NCI-H1694 treated with DMSO at 0.1 percent for 48 hours (cell line): ENCODE measurements at places on chromosomes 16 and 17.

DNA sequence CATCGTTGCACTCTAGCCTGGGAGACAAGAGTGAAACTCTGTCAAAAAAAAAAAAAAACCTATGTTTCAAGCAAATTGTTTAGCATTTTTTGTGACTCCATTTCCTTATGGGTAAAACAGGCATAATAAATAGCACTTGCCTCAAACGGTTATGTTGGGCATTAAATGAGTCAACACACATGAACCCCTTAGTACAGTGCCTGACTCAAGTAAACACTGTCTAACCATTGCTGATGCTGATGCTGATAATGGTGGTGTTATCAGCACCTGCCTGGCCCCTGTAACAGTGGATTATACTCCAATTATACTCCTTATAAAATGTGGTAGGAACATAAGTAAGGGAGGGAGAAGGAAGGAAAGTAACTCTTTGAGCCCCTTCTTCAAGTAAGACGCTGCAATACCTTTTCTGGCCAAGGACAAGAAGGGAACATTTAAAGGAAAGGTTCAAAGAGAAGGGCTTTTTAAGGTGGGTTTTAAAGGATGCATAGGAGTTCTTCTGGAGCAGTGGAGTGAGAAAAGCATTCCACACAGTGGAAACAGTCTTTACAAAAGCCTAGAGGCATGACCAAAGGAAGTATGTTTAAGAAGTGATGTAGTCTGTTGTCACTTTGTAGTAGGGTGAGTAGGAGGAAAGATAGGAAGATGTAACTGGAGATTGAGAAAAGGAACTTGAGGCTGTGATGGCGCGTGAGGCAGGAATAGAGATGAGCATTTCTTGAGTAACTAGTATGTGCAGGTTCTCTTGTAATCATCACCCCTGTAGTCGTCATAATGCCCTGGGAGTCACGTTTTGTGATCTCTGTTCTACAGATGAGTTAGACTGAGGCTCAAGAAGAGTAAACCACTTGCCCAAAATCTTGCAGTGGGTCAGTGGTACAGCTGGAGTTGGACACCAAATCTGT, 4.3 kb downstream of the SCNN1B start:
- DNase-seq = no peak

DNA sequence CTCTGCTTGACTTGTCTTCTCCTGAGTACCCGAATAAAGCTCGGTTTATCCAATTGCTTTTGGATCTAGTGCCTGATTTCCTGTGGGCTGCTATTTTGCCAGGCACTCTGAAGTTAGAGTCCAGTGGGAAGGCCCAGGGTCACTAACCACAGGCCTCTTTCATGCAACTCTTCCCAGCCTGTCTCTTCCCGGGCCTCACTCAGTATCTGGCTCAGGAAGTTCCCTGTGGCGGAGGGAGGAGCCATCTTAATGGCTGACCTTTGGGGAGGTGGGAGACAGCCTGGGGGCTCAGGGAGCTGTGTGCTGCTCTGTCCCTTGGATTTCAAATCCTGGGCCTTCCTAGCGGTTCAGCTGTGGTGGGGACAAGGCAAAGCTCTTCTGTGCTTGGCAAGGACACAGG, 328.5 kb downstream of the SLC39A11 start:
- no peak for DNase-seq

DNA sequence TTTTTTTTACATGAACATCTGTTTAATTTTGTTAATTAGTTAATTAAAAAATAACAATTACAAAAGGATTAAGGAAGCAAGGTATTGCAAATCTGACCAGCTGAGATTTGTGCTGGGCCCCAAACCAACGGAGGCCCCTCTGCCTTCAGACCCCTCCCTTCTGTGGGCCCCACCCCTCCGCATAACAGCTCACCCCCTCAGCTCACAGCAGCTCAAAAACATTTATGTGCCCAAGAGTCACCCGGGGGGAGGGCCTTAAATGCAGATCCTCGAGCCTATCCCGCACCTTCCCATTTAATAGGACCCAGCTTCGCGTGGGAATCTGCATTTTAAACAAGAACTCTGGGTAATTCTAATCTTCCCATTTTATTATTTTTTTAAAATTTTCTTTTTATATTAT, 75.0 kb downstream of the MGAT5B start:
- DNase-seq = no peak

DNA sequence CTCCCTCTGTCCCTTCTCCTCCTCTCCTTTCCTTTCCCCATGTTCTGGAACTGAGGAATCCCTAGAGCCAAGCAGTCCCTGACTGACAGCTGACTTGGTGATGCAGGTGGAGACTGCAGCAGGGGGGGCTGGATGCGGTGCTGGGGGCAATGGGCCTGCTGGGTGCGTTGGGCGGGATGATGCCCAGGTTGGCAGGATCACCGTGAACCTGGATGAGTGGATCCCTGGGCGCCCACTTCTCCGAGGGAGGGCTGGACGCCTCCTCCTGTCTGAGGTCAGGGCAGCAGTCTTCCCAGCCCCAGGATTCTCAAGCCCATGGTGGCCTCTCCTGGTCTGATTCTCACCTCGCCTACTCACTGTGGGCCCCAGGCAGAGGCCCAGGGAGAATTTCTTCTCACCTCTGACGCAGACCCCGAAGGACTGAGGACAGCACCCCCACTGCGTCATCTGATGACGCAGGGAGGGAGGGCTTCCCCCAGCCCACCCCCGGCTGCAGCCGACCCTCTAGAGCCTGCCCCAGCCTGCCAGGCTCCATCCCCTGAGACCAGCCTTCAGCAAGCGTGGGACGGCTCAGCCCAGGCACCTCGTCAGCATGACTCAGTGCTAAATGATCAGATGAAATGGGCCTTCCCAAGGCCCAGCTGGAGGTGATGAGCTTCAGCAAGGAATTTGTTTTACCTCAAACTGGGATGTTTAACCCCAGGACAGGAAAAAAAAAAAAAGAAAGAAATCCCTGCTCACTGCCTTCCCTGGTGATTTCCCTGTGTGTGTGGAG, 188.0 kb upstream of the TNRC6C start:
- no peak for DNase-seq

DNA sequence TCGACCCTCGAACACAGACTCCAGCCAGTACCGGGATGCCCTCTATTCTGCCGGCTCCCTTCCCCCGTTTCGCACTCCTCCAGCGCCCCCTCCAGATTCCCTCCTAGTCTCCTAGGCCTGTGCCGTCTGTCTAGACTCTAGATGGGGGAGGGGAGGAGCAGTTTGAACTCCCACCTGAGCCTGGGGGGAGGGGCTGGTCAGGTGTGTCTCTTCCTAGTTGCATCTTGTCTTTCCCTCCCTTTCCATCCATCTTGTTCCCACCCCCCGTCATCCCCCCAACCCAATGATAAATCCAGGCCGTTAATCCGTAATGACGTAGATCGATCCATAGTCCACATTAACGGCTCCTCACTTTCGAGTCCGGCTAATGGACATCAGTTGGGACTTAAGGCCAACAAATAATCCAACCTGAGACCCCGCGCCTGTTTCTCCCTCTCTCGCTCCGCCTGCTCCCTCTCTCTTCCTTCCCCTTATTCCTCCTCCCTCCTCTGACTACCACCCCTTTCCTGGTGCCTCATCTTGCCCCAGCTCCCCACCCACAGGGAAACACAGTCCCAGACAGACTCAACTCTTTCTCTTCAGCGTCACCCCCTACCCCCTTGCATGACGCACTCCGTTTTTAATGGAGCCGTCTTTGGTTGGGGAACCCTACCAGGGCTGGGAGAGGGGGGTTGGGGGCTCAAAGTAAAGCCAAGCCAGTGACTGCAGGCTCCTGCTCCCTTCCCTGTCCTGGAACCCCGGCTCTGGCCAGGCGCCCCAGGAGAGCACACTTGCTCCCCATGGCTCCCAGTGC, 3.4 kb upstream of the HOXB5 start:
- DNase-seq = no peak

GRCh38 chr17:34579979-34580684, 750 bp downstream of the TMEM132E start:
- DNase-seq = no peak
